Cerebellum (tissue), 4 donors: ENCODE measurements at places on chromosomes 3 and 15.

- no peak for DNase-seq
Observed at GRCh38 chr3:188742755-188743550, 428.8 kb upstream of the TPRG1 start.

DNA sequence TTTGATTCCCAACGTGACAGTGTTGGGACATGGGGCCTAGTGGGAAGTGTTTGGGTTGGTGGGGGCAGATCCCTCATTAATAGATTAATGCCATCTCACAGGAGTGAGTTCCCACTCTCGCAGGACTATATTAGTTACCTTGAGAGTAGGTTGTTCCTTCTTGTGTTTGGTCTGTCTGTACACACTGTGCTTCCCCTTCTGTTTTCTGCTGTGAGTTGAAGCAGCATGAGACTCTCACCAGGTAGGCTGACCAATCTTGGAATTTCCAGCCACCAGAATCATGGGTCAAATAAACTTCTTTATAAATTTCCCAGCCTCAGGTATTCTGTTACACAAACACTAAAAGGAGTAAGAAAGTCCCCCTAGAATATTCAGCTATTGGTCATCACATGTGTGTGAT, 145.4 kb downstream of the ERC2 start:
- DNase-seq = no peak

DNA sequence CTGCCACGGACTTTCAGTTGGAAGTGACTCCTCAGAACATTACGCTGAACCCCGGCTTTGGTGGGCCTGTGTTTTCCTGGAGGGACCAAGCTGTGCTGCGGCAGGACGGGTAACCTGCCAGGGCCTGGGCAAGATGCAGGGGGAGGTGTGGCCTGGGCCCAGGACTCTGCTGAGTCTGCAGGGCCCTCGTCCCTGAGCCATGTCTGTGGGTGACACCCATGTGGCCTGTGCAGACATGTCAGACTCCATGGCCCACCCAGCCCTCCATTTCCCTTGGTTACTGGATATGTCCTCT, 4.9 kb upstream of the ITIH3 start:
- DNase-seq = no peak

GRCh38 chr3:45407600-45407999, 19.2 kb downstream of the LARS2 start:
- no peak for DNase-seq

DNA sequence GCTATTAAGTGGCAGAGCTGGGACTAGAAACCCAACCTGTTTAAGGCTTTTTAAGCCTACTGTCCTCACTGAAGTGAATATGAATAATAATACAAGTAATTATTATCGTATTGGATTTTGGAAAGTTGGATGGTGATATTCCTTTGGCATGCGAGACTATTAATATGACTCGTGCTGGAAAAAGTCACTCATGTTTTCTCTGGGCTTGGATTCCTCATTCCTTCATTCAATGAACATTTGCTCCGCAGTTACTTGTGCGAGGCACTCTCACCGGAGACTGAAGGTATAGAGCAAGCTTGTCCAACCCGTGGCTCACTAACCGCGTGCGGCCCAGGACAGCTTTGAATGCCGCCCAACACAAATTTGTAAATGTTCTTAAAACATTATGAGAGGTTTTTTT, 694 bp downstream of the PLAAT1 start:
- DNase-seq = no peak

DNA sequence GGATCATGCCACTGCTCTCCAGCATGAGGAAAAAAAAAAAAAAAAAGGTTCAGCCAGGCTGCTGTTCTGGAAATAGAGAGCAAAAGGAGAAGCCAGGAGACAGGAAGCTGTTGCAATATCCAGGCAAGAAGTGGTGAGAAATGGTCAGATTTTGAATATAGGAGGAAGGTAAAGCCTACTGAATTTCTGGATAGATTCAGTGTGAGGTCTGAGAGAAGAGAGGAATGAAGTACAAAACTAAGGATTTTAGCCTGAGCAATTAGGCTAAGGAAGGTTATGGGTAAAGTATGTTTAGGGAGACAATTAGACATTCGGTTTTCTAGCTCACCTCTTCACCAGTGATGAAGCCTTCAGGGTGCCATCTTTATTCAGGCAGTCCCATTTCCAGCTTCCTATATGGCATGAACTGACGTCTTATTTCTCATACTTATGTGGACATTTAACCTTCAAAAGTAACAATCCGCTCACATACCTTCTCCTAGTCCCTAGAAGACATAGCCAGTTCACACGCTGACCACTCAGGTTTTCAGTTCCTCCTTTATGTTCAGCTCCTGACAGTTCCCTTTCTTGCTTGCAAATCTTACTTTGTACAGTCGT, 57.2 kb downstream of the KIF9 start:
- DNase-seq = no peak

GRCh38 chr15:101028321-101028720, 109.2 kb downstream of the LRRK1 start:
- DNase-seq = no peak

- DNase-seq = peak; percentile 17
Observed at GRCh38 chr15:71448688-71449114, 333.4 kb downstream of the THSD4 start.

- no peak for DNase-seq
Observed at GRCh38 chr3:151047636-151048035, 37.8 kb upstream of the MED12L start.

DNA sequence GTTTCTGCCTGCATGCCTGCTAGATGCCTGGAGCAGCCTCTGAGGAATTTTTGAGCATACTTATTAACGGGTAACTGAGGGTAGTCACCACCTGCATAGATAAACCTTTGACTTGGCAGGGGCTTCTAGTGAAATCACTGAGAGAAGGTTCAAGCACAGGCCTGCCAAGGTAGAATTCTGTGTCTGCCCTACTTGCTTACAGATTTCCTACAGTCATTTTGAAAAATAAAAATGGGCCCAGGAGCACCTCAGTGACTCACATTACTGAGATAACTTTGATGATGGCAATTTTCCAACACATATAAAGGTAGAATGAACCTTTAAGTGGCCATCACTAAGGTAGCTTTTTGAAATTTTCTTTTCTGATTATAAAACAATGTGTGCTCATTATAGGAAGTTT, 10.8 kb downstream of the CRTAP start:
- DNase-seq = no peak

GRCh38 chr3:148582126-148582525, 115.6 kb upstream of the AGTR1 start:
- peak; percentile 14 for DNase-seq

DNA sequence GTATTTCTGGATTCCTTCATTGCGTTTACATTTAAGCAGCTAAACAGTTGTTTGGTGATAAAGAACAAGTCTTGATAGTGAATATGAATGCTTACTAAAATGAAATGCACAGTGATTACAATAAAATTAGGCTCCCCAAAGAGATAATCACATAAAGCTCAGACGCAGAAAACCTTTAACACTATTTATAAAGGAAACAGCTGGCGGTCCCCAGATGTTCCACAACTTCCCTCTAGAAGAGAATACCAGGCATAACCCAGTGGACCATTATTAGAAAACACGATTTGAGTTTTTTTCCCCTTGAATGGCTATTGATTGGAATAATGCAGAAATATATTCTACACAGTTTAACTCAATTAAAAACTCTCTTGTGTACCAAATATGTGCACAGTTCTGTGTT, 573.2 kb downstream of the DIPK2A start:
- DNase-seq = no peak

GRCh38 chr15:45892182-45892581, 257.4 kb downstream of the SQOR start:
- DNase-seq = peak; percentile 2

DNA sequence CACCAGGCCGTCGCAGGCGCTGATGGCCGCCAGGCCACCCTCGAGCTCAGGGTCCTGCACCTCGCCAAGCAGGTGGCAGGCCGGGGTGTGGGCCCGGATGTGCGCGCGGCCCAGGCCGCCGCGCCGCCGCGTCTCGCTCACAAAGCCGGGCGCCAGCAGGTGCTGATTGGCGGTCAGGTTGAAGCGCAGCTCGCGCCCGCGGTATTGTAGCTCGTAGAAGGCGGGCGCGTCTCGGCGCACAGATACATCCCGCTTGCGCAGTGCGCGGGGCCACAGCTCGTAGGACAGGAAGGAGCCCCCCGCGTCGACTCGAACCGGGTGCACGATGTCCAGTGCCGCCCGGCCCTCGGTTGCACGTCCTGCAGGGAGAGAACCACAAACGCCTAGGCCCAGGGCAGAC, 11.1 kb downstream of the ADAMTS7 start:
- DNase-seq = no peak

DNA sequence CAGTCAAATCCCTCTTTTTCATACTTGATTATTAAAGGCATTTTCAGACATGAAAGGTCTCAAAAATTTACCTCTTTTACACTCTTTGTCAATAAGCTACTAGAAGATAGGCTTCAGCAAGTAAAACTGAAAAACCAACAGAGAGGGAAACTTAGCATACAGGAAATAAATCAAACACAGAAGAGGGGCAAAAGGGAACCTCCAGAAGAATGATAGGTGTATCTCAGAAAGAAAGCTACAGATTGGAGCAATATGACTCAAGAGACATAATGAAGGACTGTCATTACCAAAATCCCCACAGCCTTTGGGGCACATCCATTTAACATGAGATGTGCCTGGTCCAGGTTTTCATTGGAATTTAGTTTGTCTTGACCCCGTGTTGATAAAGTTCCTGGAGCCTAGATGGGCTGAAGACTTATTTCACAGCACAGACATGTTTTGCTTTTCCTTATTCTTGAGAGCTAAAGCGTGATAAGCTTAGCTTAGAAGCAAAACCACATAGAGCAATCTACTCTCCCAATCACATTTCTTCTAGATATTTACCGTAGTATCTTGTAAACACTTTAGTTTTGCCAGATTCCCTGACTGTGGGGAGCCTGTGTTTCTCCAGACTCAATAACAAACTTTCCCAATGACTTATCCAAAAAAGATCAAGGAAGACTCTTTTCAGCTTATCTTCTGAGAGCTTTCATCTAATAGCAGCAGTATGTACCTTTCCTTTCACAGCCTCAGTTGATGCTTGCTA, 11.7 kb downstream of the LRRFIP2 start:
- no peak for DNase-seq

DNA sequence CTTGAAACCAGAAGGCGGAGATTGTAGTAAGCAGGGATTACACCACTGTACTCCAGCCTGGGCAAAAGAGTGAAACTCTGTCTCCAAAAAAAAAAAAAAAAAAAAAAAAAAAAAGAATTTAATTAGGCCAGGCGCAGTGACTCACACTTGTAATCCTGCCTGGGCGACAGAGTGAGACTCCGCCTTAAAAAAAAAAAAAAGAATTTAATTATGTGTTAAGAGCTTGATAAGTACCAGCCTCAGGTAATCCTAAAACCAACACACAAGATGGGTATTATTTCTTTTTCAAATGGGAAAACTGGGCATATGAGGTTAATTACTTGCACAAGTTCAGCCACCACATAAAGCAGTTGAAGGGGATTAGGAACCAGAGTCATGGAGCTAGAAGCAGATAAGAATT, 49.0 kb downstream of the PBRM1 start:
- DNase-seq = no peak

GRCh38 chr3:86800116-86800515, 190.8 kb downstream of the VGLL3 start:
- no peak for DNase-seq

DNA sequence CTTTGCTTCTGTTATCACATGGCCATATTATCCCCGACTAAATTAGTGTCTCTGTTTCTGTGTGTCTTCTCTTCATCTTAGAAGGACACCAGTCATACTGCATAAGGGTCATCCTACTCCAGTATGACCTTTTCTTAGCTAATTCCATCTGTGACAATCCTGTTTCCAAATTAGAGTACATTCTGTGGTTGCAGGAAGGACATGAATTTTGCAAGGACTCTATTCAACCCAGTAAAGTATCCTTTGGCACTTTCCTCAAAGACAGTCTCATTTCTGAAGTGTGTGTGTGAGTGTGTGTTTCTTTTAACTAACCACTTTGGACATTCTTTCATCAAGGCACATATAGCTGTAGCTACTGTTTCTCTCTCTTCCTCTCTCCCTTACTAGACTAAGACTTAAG, 15.2 kb upstream of the MME start:
- no peak for DNase-seq

DNA sequence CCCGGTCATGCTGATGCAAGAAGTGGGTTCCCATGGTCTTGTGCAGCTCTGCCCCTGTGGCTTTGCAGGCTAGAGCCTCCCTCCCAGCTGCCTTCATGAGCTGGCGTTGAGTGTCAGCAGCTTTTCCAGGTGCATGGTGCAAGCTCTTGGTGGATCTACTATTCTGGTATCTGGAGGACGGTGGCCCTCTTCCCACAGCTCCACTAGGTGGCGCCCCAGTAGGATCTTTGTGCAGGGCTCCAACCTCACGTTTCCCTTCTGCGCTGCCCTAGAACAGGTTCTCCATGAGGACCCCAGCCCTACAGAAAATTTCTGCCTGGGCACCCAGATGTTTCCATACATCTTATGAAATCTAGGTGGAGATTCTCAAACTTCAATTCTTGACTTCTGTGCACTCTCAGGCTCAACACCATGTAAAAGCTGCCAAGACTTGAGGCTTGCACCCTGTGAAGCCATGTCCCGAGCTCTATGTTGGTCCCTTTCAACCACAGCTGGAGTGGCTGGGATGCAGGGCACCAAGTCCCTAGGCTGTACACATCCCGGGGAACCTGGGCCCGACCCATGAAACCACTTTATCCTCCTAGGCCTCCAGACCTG, 238.4 kb upstream of the MDFIC2 start:
- DNase-seq = no peak

GRCh38 chr3:130420466-130420865, 75.0 kb downstream of the COL6A5 start:
- no peak for DNase-seq

DNA sequence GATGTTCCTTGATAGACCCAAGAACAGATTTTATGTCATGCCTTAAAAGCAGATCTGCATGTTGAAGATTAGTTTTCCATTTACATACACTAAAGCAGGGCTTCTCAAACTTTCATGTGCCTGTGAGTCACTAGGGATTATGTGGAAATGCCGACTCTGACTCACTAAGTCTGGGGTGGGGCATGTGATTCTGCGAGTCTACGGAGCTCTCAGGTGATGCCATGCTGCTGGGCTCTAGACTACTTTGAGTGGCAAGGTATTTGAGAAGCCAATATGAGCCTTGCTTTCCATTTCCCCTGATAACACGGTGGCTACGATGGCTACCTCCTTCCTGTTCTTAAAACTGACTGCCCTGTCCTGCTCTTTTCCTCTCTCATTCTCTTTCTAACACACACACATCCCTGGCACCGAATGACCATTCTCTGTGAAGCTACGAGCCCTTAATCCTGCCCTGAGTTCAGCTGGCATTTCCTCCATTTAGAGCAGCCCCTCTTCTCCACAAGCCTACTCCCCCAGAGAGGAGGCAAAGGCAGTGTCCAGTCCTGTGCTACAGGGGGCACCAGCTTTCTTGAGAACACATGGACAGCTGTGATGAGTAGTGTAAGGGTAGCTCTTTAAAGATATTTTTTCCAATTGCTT, 39.7 kb upstream of the PYGO1 start:
- DNase-seq = no peak

- no peak for DNase-seq
Observed at GRCh38 chr3:19364148-19364547, 215.8 kb downstream of the KCNH8 start.
